Stimulated activated CD4-positive, alpha-beta T cell treated with anti-CD3 and anti-CD28 coated beads, TNF-alpha, amount 100 ng/mL, for 24 hours (primary cell): ENCODE measurements at places on chromosomes 4 and X.

DNA sequence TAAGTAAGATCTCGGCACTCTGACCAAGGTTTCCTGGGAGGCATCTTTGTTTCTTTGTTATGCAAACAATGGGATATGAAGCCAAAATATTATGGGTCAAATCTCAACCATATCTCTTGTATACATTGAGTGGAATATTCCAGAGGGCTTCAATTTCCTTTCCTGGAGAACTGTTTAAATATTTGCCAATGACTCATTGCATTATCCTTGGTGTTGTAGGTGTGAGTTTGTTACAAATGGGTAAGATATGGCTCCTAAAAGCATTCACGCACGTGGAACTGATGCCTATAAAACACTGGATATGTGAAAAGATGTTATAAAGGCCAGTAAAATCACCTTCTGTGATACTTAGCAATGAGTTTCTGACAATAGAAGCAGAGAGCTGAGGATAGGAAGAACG, 150.5 kb upstream of the WDR1 start:
- DNase-seq, result no peak

- no peak for DNase-seq
Measured at GRCh38 chr4:174071595-174071994, 211.9 kb downstream of the FBXO8 start.

DNA sequence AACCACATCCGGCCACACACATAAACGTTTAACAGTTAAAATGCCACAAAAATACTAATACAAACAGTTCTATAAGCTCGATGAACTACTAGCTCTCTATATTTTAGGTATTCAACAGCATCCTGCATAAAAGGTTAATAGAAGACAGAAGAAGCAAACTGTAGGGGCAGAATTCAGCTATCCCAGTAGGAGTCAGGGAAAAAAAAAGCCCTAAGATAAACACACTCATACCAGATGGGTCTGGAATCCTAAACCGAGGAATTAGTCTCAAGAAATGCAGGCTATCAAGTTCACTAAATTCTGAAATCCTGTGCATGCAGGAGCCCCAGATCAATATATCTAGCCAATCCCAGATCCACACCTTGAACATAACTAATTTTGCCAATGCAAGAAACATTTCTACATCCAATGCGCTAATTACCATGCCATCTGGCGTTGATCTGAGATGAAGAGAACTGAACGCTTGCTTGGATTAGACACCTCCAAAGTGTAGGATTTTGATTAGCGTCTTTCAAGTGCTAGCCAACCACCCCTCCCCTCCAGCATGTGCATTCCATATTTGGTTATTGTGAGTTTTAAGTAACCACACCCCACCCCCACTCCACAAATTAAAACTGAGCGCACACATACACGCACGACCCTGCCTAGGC, 512.2 kb upstream of the INTU start:
- DNase-seq, result no peak

- DNase-seq, result no peak
Measured at GRCh38 chr4:186266729-186267456, 904 bp downstream of the F11 start.

- DNase-seq, result no peak
Measured at GRCh38 chr4:55736605-55737183, 82.9 kb upstream of the EXOC1L start.

GRCh38 chr4:188021548-188022249, 26.1 kb downstream of the ZFP42 start:
- DNase-seq, result no peak

- no peak for DNase-seq
Measured at GRCh38 chrX:17020851-17021821, 74.7 kb downstream of the REPS2 start.

- DNase-seq, result no peak
Measured at GRCh38 chrX:50198348-50198747, 2.5 kb downstream of the AKAP4 start.

DNA sequence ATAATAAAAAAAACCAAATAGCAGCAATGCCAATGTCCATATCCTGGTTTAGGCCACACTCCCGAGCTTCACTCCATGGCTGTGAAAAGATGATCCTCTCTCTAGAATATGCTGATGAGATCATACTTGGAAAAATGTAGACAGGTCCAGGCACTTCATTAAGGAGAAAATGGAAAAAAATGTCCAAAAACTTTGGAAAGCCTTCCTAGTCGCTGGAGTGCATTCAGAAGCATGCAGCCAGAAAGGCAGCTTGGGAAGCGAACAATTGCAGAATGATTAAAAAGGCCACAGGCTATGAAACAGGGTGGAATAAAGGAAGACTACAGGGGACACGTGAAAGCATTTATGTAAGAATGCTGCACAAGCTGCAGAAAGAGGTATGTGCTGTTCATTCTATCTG, 165.6 kb upstream of the HCCS start:
- DNase-seq, result no peak

DNA sequence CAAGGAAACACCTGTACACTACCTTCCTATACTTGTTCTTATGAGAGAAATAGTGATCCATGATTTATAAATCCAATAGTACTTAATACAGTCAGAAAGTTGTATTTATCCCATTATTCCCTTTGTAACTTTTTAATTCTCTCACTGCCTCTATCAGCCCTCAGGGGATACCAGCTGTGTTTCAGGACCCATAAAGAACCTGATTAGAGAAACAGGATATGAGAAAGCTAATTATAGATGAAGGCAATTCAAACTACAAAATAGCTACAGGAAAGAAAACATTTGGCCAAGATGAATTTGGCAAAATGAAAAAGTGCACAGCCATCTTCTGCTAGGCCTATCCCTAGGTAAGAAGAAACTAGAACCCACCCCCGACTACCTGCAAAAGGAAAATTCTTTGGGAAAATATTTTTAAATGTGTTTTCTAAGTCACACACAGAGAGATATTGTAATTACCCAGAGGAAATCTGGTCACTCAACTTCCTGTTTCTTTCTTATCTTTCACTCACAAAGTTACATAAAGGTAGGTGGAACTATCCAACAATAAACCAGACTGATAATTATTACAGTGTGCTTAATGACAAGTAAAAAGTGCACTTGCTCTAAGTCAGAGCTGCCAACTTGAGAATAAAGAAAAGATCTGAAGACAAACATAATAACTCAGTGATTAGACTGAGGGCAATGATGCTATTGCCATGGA, 836.5 kb upstream of the HTR2C start:
- no peak for DNase-seq
